ENCODE measurements at places on chromosomes 12 and 14. TPM values are rescaled to one million over a fixed set of nuclear protein-coding genes. Genes with fewer than 3 reads are reported as not detected.

Gene CSRP2
- 15.1 TPM for total RNA-seq

DNA sequence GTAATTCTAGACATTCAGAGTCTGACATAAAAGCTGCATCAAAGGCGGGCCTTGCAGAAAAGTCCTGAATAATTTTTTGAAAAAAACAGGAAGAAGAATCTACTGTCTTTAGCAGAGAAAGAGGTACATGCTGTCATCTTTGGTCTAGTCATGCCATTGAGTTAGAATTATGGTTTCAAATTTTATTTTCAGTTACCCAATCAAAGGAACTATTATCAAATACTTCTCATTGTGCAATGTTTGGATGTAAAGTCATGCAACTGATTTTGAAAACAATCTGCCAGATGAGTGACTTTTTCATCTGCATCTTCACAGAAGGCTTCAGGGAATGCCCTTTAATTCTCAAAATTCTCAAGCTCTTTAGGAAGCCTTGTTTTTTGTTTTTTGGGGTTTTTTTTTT lies 803.5 kb downstream of the FLRT2 start:
- DNase-seq: no peak

Gene COCH
- 1.5 TPM for total RNA-seq

GRCh38 chr12:121000530-121000929 lies 15.8 kb downstream of the C12orf43 start:
- DNase-seq: no peak

DNA sequence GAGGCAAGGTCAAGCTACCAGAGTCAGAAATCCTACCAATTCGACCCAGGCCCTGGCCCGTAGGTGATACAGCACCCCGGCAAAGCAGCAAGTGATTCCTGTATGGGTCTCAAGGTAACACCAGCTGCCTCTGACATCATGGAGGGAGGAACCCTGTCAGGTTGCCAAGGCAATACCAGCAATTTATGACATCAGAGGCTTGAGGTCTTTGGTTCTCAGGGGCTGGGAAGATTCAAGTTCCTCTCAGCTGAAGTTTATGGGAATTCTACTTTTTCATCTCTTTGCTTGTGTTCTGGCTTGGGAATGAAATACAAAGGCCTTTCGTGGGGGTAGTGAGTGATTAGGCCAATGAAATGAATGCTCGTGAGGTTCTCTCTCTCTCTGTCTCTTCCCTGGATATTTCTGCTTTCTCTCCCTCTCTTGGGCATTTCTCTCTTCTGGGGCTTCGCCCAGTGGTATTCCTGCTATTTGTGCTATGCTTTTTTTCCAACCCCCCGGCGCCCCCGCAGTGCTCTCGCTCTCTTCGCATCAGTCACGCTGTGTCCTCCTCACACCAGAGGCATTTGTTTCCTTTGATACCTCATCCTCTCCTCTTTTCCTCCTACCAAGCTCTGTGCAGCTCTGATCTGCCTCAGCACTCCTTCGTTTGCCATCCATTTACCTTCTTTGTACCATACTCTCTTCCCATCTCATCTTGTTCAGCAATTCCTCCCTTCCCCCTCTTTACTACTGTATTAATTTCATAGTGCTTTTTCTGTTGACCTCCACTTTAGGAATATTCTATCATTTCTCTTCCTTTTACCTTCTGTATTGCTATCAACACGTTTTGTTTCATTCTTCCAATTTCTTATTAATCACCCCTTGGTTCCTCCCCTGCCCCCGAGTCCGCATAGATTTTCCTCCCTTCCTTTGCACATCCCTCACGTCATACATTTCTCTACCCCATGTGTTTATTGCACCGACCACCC lies 2.9 kb downstream of the ZFHX2 start:
- no peak for DNase-seq

Gene NEDD8
- 193 TPM for total RNA-seq

Gene ESPL1
- total RNA-seq: 3.7 TPM

- no peak for DNase-seq
These were observed 7.5 kb downstream of the CRADD start for GRCh38 chr12:93684716-93685115.

DNA sequence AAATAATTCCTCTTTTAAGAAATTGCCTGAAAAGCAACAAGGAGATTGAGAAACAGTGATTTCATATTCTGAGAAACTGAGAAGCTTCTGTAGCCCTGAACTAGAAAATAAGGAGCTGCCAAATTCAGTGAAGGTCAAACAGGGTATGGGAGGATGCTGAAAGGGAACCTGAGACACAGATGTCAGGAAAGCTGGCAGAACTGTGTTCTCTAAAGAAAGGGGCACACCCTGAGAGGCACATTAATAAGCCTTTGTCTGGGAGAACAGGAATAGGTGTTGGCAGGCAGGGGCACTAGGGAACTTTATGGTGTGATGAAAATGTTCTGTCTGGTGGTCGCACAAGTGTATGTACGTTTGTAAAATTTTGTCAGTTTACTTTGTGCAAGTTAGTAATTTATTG lies 29.6 kb downstream of the VRK1 start:
- no peak for DNase-seq

DNA sequence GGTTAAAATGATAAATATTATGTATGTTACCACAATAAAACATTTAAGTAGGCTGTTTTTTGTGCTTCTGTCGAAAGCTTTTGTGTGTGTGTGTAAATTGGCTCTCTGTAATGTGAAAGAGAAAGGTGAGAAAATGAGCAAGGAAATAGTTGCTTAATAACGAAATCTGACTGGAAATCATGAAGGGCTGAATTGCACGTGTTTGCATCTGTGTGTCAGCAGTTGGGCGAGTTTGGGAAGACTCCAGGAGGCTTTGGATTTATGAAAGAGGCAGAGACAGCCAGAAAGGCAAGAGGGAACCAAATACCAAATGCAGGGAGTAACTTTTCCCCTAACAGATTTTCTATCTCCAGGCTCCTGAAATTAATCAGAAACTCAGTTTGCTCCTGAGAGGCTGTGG lies 47.2 kb upstream of the PLEKHG3 start:
- no peak for DNase-seq

DNA sequence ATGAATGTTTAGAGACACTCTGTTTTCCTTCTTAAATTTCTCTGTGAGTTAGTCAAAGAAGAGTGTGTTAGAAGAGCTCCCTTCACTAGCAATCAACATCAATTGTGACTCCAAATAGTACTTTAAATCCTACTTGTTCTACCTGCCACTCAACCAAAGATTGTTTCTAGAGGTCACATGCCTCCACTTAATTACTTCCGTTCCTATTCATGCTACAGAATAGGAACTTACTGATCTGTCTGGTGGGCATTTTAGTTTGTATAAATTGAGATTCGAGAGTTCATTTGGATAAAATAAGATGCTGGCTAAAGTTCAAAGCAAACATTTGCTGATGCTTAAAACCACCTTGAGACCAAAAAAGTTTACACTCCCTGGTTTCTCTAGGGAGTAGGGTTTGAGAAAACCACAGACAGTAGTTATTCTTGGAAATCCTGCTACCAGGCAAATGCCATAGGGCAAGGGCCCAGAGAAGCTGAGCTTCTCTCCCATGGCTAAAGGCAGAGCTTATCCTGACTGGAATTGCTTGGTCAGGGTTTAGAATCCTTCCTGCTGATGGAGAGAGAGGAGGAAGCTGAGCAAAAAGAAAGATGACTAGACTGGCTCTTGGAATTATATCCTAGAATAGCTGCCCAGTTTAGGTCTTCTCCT lies 389.6 kb upstream of the ATP2B1 start:
- no peak for DNase-seq

Gene IAPP
- total RNA-seq: not detected

DNA sequence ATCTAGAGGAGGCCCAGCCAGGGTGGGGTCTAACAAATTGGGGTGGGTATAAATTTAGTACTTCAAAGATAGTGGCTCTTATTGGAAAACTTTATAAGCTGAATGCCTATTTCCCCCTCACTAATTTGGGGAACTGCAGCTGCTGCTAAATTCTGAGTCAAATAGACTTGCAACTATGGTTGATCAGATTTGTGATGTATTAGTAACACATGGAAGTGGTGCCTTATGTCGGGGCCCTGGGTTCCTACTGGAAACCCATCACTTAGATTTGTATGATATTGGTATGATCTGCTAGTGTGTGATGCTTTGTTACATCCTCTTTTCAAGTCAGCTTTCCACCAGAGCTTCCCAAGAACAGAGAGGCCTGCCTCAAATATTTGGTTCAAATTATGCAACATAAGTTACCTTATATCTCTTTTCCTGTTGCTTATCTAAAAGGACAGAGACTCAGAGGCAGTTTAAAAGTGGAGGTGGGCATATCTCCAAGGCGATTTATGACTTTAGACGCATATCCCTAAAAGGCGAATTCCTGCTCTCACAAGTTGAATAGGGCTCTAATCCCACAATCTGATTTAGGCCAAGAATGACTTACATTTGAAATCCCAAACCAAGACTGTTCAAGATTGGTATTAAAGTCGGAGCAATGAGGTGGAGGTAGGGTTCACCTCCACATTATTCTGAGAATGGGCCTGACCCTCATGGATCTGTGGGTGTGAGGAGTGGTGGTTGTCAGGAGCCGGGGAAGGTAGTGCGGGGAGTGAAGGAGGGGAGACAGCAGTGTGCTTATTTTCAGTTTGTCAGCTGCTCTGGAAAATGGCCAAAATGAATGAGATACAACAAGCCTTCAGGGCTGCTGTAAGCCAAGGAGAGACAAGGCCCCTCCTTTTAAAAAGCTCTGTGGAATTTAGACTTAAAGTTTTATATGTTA lies 425.8 kb downstream of the RAD51B start:
- DNase-seq: peak; percentile 27

Gene GARIN6
- total RNA-seq: not detected

GRCh38 chr14:79840103-79840502 lies 371.2 kb downstream of the DIO2 start:
- no peak for DNase-seq

- DNase-seq: peak; percentile 81
These were observed 81.8 kb downstream of the TSPAN9 start for GRCh38 chr12:3158851-3159465.

DNA sequence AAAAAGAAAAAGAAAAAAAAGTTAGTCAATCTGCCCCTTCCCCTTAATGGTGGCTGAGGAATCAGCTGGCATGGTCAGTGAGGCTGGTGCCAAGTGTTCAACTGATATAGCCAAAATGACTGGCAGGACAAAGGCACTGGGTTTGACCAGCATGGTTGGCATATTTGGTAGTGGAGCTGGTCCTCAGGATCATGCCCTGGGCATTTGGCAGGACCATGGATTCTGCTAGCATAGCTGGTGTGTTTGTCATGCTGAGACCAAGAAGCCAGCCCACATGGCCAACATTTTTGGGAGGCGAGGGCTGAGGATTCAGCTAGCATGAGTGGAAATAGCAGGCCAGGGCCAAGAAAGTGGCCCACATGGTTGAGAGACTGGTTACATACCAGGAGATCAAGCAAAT lies 136.5 kb downstream of the FBXL14 start:
- DNase-seq: no peak

DNA sequence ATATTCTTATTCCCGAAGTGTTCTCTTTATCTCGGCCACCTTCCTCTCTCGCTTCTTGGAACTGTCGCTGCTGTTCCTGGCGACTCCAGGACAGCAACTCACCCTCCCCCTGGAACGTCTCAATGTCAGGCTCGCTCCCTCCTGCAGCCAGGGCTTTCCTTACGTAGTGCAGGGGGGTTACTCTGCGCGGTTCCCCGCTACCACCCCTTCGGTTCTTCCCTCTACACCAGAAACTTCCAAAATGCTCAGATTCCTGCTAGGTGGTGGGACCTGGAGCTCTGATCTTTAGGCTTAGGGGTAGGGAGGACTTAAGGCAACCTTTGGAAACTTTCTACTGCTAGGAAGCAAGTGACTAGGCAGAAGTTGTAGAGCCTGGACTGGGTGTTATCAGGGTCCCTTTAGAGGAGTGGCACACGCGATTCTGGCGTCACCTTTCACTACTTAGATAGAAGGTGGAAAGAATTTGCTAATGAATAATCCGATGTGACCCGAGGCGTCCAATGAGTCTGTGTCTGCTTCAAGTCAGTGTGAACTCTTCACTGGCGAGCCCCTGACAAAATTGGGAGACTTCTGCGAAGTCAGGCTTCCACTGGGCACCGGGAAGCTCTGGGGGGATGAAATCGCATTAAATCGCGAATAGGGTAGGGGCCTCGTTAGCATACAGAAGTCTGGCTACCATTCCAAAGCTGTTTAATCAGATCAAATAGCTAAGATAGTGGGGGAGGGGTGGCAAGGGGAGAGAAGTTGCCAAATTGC lies 900 bp upstream of the DPF3 start:
- DNase-seq: peak; percentile 2

Gene KRT81
- not detected for total RNA-seq

DNA sequence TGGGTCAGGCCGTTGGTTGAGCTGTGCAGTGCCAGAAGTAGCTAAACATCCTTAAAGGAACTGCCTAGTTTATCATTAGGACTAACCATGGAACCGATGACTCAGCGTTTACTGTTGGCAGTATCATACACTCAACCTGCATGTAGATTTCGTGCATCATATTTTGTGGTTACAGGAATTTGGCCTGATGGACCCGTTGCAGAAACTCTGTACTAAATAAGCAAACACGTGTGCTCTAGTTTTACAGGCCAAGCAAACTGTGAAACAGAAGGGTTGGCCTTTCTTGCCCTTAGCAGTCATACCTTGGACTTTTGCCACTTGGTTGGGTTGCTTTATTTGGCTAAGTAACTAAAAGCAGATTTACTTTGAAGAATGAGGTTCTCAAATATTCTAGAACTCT lies 35.6 kb downstream of the DGLUCY start:
- peak; percentile 46 for DNase-seq

DNA sequence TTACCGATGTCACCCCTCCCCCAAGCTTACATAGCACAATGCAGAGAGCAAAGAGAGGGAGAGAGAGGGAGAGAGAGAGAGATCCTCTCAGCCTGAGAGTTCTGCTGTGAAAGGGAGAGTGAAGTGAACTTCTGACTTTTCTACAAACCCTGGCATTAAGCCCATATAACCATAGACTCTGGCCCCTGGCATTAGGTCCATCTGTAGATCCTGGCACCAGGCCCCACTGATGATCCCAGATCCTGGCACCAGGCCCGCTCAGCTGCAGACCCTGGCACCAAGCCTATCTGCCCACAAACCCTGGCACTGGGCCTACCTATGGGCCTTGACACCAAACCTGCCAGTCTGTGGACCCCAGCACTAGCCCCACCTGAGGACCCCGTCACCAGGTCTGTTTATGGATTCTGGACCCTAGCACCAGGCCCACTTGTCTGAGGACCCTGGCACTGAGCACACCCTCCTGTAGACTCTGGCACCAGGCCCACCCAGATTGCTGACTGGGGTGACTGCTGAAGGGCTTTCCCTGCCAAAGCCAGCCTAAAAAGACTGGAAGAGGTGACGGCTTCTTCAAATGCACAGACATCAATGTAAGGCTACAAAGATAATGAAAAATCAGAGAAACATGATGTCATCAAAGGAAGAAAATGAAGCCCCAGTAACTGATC lies 14.5 kb upstream of the KRT83 start:
- DNase-seq: no peak

- DNase-seq: peak; percentile 99
These were observed 146.1 kb upstream of the NCOR2 start for GRCh38 chr12:124713436-124714082.

Gene OLR1
- total RNA-seq: not detected

DNA sequence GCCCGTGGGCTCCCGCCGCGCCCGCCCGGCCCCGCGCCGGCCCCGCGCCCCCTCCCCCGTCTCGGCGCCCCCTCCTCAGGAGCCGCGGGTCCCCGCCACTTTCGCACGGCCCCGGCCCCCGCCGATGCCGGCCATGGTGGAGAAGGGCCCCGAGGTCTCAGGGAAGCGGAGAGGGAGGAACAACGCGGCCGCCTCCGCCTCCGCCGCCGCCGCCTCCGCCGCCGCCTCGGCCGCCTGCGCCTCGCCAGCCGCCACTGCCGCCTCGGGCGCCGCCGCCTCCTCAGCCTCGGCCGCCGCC lies 263 bp downstream of the RCOR1 start:
- no peak for DNase-seq

GRCh38 chr12:24268663-24269186 lies 319.3 kb upstream of the SOX5 start:
- no peak for DNase-seq

Gene MYO1H
- not detected for total RNA-seq
